Endothelial cell of umbilical vein (primary cell): ENCODE measurements at places on chromosomes 5 and 9.
A peak's percentile ranks its signal among the peaks of the same experiment; 100 is the strongest.

DNA sequence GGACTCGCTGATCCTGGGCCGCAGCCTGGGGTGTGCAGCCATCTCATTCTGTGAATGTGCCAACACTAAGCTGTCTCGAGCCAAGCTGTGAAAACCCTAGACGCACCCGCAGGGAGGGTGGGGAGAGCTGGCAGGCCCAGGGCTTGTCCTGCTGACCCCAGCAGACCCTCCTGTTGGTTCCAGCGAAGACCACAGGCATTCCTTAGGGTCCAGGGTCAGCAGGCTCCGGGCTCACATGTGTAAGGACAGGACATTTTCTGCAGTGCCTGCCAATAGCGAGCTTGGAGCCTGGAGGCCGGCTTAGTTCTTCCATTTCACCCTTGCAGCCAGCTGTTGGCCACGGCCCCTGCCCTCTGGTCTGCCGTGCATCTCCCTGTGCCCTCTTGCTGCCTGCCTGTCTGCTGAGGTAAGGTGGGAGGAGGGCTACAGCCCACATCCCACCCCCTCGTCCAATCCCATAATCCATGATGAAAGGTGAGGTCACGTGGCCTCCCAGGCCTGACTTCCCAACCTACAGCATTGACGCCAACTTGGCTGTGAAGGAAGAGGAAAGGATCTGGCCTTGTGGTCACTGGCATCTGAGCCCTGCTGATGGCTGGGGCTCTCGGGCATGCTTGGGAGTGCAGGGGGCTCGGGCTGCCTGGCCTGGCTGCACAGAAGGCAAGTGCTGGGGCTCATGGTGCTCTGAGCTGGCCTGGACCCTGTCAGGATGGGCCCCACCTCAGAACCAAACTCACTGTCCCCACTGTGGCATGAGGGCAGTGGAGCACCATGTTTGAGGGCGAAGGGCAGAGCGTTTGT is 19.9 kb downstream of the PTGES2 start:
- DNase-seq = no peak

- no peak for DNase-seq
These were observed 14.8 kb upstream of the TUT7 start for GRCh38 chr9:86368871-86369521.

GRCh38 chr5:137374110-137374714 is 124.9 kb downstream of the SPOCK1 start:
- DNase-seq = peak; percentile 81

DNA sequence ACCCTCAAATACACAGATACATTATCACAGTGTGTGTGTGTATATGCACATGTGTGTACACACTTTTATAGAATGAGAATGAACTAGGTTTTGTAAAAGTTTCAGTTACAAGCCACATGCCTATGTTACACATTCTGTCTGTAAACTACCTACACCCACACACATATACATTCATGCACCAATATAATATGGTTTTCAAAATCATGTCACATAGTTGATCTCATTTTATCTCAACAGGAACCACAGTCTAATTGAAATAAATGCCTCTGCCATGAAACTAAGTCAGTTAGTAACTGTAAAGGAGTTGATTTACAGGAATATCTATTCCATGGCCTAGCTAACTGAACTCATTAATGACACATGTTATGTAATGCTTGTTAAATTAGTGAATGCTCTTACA is 646.6 kb downstream of the PDE4D start:
- no peak for DNase-seq

DNA sequence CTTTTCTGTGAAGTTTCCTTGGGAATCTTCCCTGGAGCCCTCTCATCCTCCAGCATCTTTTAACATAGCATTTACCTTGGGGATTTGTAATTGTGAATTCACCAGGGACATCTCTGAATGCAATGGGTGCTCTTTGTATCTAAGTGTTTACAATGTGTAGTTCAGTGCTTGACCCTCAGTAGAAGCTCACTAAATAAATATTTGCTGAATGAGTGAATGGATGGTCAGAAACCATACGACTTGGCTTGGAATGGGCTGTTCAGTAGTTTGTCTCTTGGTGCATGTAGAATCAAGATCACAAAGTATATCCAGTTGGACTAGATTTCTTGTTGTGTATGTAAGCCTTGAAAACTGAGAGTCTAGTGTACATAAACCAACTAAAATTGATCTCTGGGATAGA is 81.8 kb upstream of the MEF2C start:
- DNase-seq = no peak

GRCh38 chr9:20380546-20380945 is 241.8 kb downstream of the MLLT3 start:
- DNase-seq = no peak

GRCh38 chr5:154242964-154243376 is 52.4 kb downstream of the GALNT10 start:
- no peak for DNase-seq

DNA sequence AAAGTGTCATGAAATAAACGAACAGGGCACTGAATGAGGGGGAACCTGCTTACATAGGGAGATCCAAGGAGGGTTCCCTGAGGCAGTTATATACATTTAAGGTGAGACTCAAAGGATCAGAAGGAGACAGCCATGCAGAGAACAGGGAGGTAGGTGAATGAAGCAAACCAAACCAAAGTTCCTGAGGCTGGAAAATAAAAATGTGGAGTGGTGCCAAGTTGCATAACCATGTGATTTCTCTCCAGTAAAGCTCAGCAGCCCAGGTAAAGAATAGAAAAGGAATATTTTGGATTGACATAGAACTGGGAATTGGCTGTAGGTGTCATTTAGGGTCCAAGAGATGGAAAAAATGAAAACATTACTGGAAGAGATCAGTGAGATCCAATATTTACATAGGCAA is 110.7 kb downstream of the CAAP1 start:
- DNase-seq = no peak

DNA sequence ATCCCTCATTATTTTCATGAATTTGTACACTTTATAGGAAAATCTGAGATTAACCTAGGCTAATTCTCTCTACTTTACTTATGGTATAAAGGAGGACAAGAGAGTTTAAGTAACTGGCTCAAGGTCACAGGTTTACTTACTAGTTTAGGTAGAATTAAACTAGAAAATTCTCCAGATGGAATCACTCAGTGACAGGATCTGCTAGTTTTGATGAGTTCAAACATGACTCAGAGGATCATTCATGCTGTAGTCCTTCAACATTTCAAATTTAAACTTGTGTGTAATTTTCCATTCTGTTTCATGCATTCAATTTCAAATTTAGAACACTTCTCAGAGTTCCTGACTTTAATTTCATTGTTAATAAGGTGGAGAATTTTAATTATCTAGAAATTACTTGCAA is 485.7 kb upstream of the TUSC1 start:
- DNase-seq = no peak

- no peak for DNase-seq
These were observed 302.7 kb downstream of the PIK3R1 start for GRCh38 chr5:68518286-68518685.

DNA sequence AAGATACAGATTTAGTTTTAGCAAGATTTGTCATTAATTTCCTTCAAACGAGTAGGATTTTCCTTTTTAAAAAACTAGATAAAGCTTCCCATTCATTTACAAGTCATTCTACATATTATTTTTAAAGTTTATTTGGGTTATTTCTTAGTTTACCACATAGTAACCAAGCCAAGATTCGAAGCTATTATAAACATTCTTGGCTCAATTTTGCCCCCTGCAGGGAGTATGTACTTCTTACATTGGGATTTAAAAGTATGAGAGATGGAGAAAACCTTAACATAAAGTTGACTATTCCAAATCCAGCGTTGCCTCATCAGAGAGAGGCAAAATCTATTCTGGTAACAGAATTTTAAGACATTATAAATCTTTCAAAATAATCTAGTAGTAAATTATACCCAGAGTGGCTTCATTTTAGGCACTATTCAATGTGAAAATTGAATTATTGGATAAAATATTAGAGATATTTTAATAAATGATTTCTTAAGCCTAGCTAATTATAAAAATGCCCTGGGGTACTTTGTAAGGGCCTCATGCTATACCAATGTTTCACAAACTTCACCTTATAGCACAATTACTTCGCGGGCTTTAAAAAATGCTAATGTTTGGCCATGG is 39.1 kb downstream of the FBN2 start:
- peak; percentile 60 for DNase-seq

GRCh38 chr9:93329629-93330280 is 121.7 kb upstream of the FAM120A start:
- DNase-seq = no peak

DNA sequence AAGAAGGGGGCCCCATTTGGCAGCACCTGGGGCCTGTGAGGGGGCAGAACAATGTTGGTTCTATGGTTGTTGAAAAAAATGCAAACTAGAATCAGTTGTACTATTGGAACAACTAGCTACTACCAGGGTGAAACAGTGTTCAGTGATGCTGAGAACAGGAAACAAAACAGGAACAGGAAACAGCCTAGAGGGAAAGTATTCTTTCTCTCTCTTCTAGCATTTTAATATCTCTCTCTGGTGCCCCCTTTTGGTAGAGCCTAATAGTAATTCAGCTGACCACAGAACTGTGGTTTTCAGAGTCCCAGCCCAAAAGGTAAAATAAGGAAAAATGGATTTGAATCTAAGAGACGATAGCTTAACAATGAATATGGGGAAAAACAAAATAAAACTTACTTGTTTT is 138.0 kb upstream of the KCNN2 start:
- peak; percentile 53 for DNase-seq

GRCh38 chr9:33638391-33638915 is 114.4 kb downstream of the ANKRD18B start:
- no peak for DNase-seq
